C1 segment of cervical spinal cord (tissue), 14 donors: ENCODE measurements at places on chromosomes 6 and 20.

GRCh38 chr6:167797011-167797471, 29.7 kb upstream of the AFDN start:
- no peak for DNase-seq

GRCh38 chr6:90445533-90446108, 141.3 kb downstream of the MAP3K7 start:
- DNase-seq, result no peak

GRCh38 chr6:14597090-14597489, 479.5 kb downstream of the CD83 start:
- DNase-seq, result no peak

- no peak for DNase-seq
Observed at GRCh38 chr6:134723081-134723871, 226.6 kb downstream of the ALDH8A1 start.

- no peak for DNase-seq
Observed at GRCh38 chr6:168856914-168857313, 396.7 kb downstream of the THBS2 start.

- DNase-seq, result no peak
Observed at GRCh38 chr6:129748212-129748900, 38.4 kb upstream of the ARHGAP18 start.

DNA sequence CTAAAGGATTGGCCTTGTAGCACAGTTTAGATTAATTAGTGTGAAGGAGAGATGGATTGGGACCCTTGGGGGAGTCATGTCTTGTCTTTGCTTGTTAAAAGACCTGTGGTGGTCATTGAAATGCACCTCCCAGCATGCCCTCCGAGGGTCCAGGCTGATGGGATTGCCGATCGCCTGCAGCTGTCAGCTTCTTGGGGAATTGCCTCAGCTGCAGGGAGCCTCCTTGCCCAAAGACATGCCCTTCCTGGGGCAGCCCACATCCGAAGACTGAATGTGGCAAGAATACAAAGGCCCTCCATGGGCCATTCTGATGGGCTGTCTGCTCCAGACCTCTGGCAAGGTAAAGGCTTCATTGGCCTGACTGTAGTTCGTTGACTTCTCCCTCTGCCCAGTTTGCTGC, 150.7 kb downstream of the FARS2 start:
- DNase-seq, result no peak

- DNase-seq, result no peak
Observed at GRCh38 chr6:132733814-132734213, 20.0 kb upstream of the VNN1 start.

- DNase-seq, result no peak
Observed at GRCh38 chr20:3021777-3022176, 21.6 kb upstream of the GNRH2 start.

GRCh38 chr6:139586273-139586672, 211.8 kb upstream of the CITED2 start:
- no peak for DNase-seq

GRCh38 chr20:16671753-16672152, 58.1 kb upstream of the SNRPB2 start:
- DNase-seq, result no peak

DNA sequence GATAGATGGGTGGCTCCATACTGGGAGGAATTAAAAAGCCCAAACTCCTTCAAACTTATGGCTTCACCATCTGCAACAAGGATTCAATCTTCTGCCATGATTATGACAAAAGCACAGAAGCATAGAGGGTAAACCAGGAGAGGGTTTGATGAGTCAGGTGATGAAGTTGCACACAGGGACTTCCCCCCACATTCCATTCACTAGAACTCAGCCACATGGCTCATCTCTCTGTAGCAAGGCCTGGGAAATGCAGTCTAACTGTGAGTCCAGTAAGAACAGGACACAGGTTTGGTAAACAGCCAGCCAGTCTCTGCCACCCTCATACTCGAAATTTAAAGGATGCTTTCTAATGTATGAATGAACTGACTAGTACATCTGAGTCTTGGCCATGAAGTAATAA, 142.9 kb downstream of the HIVEP2 start:
- no peak for DNase-seq

DNA sequence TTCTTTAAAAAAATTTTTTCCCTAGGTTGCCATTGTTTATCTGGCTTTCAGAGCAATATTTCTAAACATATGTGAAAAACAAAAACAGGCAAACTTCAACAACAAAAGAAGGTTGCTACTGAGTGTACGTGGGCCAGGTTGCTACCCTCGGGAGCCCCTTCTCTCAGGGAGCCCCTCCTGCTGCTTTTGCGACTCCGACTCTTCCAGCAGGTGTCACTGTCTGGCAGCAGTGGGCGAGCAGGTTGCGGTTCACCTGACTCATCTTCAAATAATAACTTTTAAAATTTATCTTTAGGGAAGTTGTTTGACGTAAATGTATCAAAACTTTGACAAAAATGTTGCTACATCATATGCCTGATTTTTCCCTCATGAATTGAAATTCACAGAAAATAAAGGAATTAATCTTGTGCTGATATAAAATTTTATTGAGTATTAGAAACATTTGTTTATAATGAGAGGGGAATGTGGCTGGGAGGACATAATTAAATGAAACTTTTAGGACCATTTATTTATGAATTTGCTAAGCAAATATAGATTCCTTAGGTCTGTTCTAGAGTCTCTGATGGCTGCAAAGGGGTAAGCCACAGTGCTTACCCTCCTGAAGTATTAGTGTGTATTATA, 138.8 kb downstream of the HIVEP1 start:
- no peak for DNase-seq

DNA sequence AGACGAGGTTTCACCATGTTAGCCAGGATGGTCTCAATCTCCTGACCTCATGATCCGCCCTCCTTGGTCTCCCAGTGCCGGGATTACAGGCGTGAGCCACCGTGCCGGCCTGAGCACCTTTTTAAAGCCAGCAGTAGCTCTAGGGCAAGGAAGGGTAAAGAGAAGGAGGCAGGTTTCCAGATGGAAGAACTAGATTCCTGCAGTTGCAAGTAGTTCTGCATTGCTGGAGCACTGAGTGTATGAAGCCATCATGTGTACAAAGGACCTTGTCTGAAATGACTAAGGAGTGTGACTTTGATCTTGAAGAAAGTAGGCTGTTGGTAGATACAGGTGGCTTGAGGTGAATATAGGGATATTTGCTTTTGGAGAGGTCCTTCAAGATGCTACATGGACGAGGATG, 4.2 kb downstream of the OR2A4 start:
- no peak for DNase-seq

- DNase-seq, result no peak
Observed at GRCh38 chr20:19872001-19872400, 113.9 kb downstream of the RIN2 start.

DNA sequence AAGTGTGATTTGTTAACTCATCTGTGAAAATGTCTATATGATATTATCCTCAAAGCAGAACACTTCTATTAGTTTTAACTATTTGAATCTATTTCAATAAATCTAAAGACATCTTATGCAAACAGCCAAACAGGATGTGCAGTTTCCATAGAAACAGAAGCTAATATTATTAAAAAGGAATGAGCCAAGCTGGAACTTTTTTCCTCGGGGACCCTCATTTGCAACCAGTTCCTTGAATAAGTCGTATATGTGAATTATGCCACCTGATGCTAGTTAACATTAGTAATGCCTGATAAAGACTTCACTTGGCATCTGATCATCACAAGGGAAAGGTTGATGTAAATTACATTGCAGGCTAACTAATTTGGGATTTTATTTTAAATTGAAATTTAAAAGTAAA, 216.9 kb upstream of the SMLR1 start:
- no peak for DNase-seq

DNA sequence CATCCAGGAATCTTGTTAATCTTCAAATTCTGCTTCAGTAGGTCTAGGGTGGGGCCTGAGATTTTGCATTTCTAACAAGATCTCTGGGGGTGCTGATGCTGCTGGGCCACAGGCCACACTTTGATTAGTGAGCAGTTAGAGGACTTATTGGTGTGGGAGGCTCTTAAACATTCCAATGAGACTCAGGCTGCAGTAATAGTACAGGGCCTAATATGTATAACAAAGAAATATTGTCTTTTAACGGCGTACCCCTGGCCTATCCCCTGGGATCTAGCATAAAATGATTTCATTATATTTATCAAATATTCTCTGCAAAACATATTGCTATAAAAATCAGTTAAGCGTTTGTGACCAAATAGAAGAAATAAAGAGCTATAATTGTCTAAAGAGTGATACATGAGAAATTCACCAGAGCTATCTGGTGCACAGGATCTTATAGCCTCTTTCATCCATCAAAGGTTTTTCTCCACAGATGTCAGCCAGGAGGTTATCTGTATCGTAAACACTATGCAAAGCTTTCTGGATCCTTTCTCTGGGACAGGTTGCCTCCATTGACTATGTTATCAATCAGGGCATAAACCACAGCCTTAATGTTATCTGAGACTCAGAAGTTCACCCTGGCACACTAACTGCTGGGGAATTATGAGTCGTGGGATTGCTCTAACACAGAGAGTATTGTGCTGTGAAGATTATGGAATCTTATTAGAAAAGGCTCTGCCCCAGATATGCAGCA, 488.5 kb upstream of the MAP3K7 start:
- no peak for DNase-seq
